ENCODE measurements at places on chromosomes 1 and 21. TPM values are rescaled to one million over a fixed set of nuclear protein-coding genes. Genes with fewer than 3 reads are reported as not detected.

Gene RYR2
- 822 TPM for total RNA-seq

Gene DRAM2
- 32.1 TPM for total RNA-seq

Gene OR14K1
- total RNA-seq = not detected

Gene ATPAF1
- total RNA-seq = 178 TPM

Gene SPRR3
- total RNA-seq = not detected

Gene DENND1B
- total RNA-seq = 24.0 TPM

Gene OVAAL
- total RNA-seq = 4.2 TPM

Gene S100A5
- total RNA-seq = not detected

Gene RBM11
- 0.15 TPM for total RNA-seq

Gene KCNQ4
- total RNA-seq = 1.9 TPM

Gene S100A8
- 15.5 TPM for total RNA-seq

Gene TNNI3K
- total RNA-seq = 56.9 TPM

Gene NCAM2
- total RNA-seq = 3.3 TPM

Gene LAPTM5
- 260 TPM for total RNA-seq

Gene REG4
- not detected for total RNA-seq

Gene PGLYRP3
- not detected for total RNA-seq

All from heart left ventricle (tissue), 16 donors.